Stimulated activated CD8-positive, alpha-beta memory T cell treated with anti-CD3 and anti-CD28 coated beads, Interleukin-7, amount 100 ng/mL, for 48 hours (primary cell): ENCODE measurements at places on chromosomes 4 and X.

GRCh38 chr4:128961405-128961804 is 131.9 kb downstream of the SCLT1 start:
- no peak for DNase-seq

DNA sequence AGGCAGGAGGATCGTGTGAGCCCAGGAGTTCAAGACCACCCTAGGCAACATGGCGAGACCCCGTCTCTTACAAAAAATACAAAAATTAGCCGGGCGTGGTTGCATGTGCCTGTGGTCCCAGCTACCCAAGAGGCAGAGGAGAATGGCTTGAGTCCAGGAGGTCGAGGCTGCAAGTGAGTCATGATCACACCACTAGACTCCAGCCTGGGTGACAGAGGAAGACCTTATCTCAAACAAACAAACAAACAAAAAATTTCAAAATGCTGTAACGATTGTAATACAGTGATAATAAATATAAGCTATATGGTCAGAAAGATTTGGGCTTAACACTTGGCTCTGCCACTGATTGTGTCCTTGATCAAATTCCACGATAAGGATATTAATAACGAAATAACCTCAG is 24.2 kb downstream of the SLC25A4 start:
- no peak for DNase-seq

GRCh38 chr4:88230461-88230891 is 53.9 kb downstream of the PPM1K start:
- DNase-seq = no peak

DNA sequence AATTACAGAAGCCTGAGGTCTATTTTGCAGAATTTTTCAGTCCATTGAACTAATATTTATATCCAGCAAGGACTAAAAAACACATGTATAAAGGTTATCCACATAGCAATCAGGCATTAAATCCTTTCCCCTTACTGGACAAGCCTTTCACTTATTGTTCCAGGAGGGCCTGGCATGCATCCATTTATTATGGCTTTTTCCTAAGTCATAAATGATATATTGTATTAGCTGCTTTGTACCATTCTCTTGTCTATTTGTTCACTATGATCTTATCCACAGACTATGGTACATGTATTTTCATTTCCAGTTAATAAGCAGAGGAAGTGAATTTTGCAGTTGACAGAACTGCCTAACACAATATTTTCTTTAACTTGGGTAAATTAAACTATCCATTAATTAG is 105.4 kb upstream of the ANK2 start:
- no peak for DNase-seq

DNA sequence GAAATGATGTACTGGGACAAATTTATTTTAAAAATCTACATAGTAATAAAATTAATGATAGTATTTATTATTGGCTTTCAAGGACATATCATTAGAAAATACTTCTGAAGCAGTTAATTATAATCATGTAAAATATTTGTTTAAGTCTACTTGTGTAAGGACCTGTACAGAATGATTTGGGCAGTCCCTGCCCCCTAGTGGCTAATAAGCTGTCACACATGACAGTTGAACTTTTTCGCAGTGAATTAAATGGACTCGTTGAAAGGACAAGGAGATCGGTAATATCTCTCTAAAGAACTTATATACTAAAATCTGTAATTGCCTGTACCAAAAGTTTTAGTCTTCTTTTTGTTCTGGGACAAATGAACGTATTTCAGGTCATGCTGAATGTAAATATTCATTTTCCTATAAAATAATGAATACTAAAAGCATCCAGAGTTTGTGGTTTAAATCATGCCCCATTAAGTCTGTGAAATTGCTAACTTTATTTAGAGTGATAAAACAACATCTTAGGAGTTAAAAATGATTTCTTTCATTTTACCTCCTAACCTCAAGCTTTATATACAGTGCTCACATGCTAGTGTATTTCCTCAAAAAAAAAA is 13.6 kb downstream of the EXOC1 start:
- DNase-seq = no peak
